ENCODE measurements at places on chromosomes 11 and 22.

DNA sequence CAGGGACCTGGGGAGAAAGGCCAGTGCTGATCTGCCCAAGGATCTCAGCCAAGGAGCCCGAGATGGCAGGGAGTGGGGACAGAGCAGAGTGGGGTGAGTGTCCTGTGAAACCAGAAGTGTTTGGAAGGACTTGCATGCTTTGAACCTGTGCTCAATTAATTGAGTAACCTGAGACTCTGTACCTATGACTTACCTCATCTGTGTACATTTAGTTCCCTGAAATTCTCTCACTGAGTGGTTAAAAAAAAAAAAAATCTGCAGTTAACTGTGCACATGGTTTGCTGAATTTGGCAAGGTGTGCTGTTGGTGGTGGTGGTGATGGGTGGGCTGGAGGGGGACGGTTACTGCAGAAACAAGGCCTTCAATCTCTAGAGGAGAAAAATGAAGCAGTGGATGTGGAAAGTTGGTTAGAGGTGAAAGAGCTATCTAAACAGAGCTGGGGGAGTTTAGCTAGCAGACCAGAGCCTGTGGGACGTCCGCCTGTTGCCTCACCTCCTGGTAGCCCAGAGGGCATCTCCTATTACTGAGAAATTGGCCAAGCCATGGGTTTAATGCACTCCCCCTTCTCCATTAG lies 8.3 kb upstream of the SORL1-AS1 start:
- peak overlapping the region; percentile 27 for H3K27ac ChIP-seq
- peaks cover 90% of the 10 kb centered on the region for H3K4me1 ChIP-seq
- H3K27me3 ChIP-seq: no peaks in the 10 kb centered on the region
- peak overlapping the region; percentile 11 for H3K4me3 ChIP-seq
- no peak for DNase-seq
- H3K36me3 ChIP-seq: peaks cover 30% of the 10 kb centered on the region

- peaks cover 25% of the 10 kb centered on the region for H3K36me3 ChIP-seq
- no peaks in the 10 kb centered on the region for H3K27me3 ChIP-seq
- no peaks in the 10 kb centered on the region for H3K4me1 ChIP-seq
Observed at GRCh38 chr22:20748731-20749428, 25.0 kb upstream of the SERPIND1 start.

- peak overlapping the region; percentile 97 for H3K4me3 ChIP-seq
- H3K4me1 ChIP-seq: peaks cover 22% of the 10 kb centered on the region
- DNase-seq: peak; percentile 92
- peaks cover 45% of the 10 kb centered on the region for H3K36me3 ChIP-seq
Observed at GRCh38 chr22:23894710-23895598, 771 bp downstream of the MIF start.

DNA sequence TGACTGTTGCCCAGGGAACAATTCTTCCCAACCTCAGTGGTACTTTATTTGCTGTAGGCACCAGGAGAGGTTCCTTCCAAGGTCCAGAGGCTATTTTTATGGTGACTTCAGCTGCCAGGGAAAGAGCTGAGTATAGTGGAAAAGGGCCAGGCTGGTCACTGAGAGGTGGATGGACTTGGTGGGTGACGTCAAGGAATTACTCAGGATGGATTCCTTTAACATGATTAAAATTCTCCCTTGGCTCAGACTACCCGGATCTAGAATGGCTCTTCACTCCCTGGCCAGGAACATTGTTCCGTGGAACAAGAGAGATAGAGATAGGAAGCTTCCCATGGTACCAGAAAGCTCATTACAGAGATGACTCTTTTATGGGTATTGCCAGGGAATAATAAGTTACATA lies 8.7 kb upstream of the CALCA start:
- peaks cover 54% of the 10 kb centered on the region for H3K27me3 ChIP-seq
- no peak for DNase-seq
- no peaks in the 10 kb centered on the region for H3K36me3 ChIP-seq
- H3K4me3 ChIP-seq: no peak overlapping the region

DNA sequence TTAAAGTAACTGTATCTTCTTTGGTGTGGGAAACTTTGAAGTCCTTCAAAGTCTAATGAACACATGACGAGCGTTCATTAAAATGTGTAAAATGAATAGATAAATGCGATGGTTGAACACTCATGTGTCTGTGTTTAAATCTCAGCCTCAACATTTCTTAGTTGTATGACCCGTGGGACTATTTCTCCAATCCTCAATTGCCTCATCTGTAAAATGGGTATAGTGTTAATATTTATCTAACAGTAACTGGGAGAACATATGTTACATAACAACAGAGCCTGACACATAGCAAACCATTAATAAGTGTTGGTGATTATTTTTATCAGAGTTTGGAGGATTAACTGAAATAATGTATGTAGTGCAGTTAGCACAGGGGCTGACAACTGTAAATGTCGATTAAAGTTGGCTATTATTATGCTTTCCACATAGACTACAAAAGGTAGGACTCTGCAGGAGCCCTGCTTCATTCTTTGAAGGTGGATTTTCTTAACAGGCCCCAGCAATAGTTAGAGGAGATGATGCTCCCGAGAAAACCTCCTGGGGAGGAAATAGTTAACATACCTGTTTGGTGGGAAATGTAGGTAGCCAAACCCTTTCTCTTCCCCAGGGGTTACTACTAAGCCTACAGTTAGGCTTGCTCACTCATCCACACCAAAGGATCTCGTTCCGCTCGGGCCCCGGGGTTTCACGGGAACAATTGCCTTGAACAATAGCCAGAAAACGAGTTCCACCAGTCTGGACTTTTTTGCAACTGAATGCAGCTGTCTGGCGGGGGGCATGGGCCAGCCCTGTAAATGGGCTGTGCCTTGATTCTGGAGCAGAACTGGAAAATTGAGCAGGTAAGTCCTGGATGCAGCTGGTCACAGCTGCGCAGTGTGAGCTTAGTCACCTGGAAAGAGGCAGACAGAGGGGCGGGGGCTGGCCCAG lies 133.4 kb downstream of the DBX1 start:
- H3K4me3 ChIP-seq: no peak overlapping the region
- no peaks in the 10 kb centered on the region for H3K27me3 ChIP-seq
- H3K27ac ChIP-seq: no peak overlapping the region
- DNase-seq: no peak

DNA sequence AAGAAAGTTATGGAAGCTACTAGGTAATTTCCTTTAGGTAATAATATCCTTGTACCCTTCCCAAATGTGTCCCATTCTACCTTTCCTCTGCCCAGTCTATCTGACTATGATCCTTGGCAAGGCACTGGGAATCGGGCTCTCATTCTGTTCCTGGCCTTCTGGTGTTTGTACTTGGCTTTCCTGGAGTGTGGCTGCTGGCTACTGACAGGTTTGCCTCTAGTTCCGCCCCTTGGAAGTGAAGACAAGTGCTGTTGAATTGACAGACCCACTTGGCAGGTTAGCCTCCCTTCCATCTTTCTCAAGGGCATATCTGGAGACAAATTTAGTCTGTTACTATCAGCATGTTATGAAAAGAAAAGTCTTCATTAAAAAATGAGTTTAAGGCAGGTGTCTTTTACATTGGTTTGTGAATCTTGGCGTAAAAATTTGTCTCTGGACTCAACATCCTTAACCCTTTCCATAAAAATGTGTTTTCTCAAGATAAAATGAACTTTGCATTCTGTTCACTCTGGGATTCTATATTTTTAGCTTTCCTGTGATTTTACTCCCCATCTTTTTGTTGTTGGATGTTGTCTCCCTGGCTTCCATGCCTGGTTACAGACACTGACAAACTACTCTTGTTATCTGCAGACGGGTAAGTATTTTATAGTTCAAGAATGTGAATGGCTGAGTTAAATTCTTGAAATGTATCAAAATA lies 287.4 kb upstream of the PDGFD start:
- no peaks in the 10 kb centered on the region for H3K36me3 ChIP-seq
- no peaks in the 10 kb centered on the region for H3K4me1 ChIP-seq
- no peak overlapping the region for H3K4me3 ChIP-seq
- no peaks in the 10 kb centered on the region for H3K27me3 ChIP-seq
- H3K27ac ChIP-seq: no peak overlapping the region

DNA sequence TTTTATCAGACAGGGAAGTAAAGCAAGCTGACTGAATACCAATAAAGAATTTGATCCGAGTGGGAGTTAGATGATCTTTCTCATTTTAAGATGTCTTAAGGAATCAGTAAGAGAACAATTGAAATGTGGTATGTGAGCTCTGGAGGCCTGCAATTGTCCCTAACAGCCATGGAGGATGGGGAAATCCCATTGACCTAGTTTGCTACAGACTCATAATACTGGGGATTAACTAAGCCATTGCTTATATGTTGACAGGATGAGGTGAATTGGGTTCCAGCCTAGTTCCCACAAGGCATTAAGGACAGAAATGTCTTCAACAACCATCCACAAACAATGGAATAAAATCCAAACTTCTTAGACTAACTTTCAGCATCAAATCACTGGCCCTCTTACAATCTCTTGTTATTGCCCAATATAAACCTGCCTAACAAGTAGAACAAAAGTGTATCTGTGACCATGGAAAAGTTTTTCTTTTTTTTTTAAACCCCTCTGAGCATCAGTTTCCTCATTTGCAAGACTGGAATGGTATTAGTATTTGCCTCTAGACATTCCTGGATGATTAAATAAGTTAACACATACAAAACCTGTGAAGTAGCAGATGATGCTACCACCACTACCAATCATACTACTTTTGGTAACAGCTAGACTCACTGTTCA lies 773.2 kb downstream of the DLG2 start:
- H3K4me3 ChIP-seq: no peak overlapping the region
- DNase-seq: no peak
- H3K27ac ChIP-seq: no peak overlapping the region
